ENCODE measurements at places on chromosomes 12 and 14.

DNA sequence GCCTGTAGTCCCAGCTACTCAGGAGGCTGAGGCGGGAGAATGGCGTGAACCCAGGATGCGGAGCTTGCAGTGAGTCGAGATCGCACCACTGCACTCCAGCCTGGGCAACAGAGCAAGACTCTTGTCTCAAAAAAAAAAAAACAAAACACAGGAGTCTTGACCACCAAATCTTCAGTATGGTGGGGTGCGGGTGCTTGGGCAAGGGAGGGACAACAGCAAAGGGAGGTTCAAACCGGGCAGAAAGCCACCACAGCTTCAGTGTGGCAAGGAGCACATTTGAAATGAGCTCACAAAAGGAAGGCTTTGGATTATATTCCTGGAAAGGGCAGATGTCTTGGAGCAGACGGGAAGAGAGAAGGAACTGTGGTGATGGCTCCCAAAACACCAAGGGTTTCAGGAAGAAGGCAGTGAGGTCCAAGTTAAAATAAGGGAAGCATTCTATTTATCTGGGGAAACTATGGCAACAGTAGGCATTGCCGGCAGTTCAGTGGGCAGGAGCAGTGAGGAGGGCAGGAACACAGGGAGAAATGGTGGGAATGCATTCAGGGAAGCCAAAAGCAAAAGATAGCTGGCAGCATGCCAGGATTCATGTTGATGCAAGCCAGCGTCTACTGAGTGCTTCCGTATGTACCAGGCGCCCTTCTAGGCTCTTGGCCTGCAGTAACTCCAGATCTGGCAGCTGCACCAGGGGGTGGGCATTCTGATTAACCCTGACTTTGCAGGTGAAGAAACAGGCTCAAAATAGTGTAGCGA, 51.0 kb upstream of the SRSF5 start:
- DNase-seq: no peak

- DNase-seq: no peak
Measured at GRCh38 chr14:68395604-68396003, 397.3 kb downstream of the ZFP36L1 start.

GRCh38 chr12:57766464-57767304, at the start of gene CYP27B1:
Gene CYP27B1, minus strand, starts transcription at chr12:57767078. Its CDS starts 37 bp downstream, at chr12:57767041.
- DNase-seq: peak; percentile 41

DNA sequence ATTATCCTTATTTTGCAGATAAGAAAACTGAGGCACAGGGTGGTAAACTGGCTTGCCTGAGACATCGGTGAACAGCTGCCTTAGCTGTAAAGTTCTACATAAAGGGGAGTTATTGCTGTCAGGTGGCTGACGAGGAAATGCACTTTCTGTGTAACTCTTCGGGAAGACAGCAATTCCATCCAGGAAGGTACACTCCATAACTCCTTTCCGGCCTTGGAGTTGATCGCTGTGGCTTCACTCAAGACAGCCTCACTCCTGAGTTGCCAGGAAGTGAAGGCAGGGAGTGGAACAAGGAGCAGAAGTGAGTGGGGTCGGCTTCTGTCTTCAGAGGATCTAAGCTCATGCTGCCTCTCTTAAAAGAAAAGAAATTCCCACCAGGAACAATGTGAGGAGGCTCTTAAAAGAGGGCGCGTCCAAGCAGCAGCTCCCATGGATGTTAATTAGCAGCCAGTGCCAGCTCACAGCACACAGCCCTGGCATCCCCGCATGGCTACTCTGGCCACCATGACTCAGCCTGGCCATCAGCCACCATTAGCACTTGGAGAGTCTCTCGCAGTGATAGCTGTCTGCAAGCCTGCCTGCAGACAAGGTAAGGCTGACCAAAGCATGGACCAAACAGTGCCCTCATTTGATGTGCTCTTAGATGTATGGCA, 60.3 kb downstream of the NUAK1 start:
- DNase-seq: no peak

DNA sequence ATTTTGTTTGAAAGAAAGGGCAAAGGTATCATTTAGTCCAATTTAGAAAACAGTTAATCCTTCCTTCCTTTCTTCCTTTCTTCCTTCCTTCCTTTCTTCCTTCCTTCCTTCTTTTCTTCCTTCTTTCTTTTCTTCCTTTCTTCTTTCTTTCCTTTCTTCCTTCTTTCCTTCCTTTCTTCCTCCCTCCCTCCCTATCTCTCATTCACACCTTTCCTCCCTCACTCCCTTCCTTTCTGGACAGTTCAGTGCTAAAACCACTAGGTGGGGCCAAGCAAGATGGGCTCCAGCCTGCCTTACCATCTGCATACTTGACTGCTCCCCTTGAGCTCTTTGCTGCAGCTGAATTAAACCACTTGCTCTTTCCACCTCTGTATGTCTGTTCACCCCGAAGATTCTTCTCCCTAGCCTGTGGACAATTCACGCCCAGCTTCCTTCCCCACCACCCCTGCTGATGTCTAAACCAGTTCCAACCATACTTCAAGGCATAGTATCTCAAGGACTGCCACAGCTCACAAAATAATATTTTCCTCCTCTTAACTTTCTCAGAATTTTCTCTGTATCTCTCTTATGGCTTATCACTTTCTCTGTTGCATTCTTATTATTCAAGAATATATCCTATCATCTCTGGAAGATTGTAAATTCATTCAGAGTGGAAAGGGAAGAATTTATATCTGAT, 78.0 kb downstream of the DBX2 start:
- no peak for DNase-seq

DNA sequence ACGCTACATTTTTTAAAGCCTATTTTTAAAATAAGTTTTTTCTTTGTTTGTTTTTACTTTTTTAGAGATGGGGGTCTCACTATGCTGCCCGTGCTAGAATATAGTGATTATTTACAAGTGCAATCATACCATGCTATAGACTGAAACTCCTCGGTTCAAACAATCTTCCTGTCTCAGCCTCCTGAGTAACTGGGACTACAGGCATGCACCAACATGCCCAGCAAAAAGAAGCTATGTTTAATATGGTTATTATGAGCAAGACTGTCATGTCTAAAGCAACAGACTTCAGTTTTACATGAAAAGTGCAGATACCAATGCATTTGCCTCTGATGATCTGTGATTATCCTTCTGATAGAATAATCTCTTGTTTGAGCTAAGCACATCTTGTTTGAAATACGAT, 45.6 kb upstream of the SGPP1 start:
- no peak for DNase-seq

DNA sequence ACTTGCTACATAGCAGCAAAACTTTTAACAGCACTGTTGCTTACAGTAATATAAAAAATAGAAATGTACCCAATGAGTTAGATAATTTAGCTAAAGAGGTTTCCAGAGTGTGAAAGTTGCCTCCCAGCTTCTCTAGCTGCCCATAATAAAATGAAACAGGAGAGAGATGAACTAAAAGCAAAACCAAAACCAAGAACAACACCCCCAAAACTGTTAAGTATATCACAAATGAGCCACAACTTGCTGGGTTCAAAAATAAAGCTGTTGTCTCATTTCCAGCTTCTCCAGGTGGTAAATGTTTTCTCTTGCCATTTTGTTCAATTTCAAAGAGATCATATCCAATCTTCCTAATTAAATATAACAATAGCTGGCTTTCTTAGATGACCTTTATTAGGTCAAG, 614.0 kb downstream of the ETNK1 start:
- DNase-seq: no peak

DNA sequence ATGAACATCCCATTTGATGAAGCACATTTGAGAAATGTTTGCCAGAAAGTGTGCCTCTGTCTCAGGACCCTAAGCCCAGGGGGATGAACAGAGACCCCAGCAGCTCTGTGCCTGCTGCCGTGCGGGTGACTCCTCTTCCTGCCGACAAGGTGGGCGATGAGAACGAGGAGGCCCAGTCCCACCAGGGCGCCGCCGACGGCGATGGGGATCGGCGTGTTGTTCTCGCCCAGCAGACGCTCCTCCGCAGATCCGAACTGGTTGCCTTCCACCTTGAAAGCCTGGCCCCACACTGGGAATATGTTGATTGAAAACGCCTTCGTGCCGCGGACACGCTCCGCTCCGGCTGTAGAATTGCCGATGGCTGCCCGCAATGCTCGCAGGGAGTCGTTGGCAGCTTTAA, 44.1 kb downstream of the LRTM2 start:
- no peak for DNase-seq

DNA sequence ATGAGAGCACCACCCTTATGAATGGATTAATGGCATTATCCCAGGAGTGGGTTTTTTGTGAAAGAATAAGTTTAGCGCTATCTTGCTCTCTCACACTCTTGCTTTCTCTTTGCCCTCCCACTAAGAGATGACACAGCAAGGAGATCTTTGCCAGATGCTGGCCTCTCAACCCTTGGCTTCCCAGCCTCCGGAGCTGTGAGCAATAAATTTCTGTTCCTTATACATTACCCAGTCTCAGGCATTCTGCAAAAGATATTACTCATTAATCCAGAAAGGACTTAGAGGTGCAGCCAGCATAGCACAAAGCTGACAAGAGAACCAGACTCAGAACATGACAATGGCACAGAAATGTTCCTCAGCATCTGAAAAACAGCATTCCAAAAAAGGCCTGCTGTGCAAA, 190.6 kb downstream of the ITPR2 start:
- no peak for DNase-seq

DNA sequence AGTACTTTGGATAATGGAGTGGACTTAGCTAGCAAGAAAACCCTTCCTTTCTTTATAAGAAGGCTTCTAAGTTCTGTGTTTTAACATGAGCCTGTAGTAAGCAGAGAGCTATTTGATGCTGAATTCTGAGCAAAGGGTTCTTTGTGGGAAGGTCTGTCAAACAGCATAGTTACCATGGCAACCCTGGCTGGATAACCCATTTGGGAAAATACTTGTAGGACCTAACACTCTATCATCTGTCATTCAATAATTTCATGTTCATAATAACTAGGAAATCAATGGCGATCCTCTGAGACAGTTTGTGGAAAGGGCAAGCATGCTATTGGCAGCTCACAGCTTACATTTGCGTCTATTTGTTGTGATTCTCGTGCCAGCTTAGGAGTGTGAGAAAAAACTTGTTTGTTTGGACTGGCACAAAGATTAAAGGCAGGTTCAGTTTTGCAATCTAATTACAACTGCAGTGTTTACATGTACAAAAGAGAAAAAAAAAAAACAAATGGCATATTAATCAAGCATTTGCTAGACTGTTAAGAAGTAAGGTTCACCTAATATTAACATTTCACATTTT, 219.2 kb downstream of the PDZRN4 start:
- no peak for DNase-seq
